ENCODE measurements at places on chromosomes 1 and 21.
A peak's percentile ranks its signal among the peaks of the same experiment; 100 is the strongest.

- peak; percentile 99 for DNase-seq
Observed at GRCh38 chr1:23777979-23778814, at the start of gene PITHD1. Gene PITHD1 (plus strand): TSS chr1:23778418. CDS start chr1:23778516, 98 bp downstream.

- no peak for DNase-seq
Observed at GRCh38 chr1:33048426-33048825, 11.7 kb upstream of the AK2 start.

DNA sequence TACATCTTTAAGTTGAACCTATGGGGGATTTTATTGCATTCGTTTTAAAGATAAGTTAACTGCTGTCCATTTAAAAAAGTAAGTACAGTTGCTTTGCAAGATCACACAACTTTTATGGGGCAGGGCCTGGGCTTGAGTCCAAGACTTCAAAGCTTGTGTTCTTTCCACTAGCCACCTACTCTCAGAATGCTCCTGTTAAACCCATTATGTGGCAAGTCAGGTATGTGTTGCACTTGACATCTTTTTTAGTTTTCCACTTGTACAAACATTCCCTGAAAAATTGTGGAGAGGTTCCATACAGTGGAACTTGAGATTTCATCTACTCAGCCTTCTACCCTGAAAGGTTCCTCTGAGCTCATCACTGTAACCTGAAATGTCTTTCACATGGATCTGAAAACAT, 235.5 kb upstream of the SGIP1 start:
- no peak for DNase-seq

- peak; percentile 17 for DNase-seq
Observed at GRCh38 chr1:66542811-66543767, 9.1 kb downstream of the SGIP1 start.

DNA sequence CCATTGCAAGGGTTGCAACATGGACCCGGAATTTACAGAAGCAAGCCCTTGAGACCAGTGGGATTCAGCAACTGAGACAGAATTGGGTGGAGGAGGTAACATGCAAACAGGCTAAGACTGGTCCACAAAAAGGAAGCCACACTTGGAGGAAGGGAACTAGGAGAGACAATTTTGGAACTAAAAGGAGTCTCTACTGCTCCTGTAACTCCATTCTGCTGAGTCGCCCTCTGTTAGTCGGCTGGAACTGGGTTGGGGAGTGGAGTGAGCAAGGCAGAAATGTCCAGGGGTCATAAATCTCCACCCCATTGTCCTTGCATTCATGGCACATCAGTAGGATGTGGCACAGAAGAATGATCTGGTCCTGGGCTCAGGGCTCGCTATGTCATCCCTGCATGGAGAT, 5.1 kb downstream of the LAMB3 start:
- DNase-seq: no peak

Measured in AG08395 (cell line).